Activated naive CD4-positive, alpha-beta T cell treated with anti-CD3 and anti-CD28 coated beads, Interleukin-2, amount 50 U/mL, for 16 hours (primary cell): ENCODE measurements at places on chromosomes 5 and 9.

DNA sequence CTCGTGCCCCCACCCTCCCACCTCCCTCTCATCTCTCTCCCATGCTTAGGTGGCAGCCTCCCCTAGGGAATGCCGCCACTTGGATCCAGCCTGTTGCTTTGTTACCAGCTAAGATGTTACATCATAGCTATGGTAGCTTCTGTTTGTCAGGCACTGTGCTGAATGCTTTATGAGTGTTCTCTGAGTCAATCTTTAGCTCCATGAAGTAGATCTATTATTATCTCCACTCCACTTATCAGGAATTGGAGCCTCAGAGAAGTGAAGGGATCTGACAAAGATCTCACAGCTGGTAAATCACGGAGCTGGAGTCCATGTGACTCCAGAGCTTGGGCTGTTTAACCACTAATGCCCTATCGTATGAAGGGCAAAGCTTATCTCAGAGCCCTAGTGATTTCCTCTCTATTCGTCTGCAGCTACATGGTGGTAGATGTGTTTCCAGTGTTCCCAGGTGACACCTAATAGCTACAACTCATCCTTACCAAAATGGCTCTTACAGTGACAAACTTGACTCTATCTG lies 54.1 kb downstream of the GARNL3 start:
- no peak for DNase-seq

GRCh38 chr5:1507961-1508658 lies 15.7 kb downstream of the LPCAT1 start:
- DNase-seq, result peak; percentile 7

DNA sequence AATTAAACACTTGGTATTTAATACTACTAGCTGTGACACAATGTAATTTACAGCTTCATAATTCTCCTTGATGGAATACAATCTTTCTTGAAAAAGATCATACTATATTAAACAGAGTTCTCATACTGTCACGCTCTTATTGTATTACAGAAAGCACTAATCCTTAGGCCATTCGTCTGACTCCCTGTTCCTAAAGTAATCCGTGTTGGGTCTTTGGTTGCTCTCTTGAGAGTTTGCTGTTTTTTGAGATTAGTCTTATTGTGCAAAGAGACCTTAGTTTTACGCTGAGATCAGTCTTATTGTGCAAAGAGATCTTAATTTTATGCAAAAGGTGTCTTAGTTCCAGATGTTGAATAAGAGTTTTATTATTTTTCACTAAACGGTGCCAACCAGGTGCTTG lies 190.6 kb downstream of the ISL1 start:
- no peak for DNase-seq

DNA sequence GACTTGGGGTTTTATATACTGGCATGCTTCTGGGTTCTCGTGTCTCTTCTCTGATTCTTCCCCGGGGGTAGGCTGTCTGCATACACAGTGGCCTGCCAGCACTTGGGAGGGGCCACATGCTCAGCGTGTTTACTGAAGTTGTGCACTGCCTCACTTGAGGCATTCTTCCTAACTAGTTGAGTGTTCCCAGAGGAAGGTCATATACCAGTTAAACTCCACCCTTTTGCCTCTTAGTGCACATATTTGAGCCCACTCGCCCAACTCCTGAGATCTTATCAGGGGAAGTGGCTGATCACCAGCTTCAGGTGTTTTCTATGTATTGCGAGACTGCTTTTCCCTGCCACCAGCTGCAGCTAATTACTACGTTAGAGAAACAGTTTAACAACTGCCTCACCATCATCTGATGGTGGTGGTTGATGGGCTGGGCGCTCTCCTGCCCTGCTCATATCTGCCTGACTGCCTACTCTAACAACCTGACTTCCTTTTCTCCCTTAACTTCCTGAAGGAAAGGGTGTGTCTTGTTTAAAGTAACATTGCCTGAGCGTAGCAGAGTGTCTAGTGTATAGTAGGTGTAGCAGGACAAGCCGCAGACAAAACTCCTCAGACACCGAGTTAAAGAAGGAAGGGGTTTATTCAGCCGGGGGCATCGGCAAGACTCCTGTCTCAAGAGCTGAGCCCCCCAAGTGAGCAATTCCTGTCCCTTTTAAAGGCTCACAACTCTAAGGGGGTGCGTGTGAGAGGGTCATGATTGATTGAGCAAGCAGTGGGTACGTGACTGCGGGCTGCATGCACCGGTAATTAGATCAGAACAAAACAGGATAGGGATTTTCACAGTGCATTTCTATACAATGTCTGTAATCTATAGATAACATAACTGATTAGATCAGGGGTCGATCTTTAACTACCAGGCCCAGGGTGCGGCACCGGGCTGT lies 60.1 kb upstream of the CLINT1 start:
- no peak for DNase-seq

DNA sequence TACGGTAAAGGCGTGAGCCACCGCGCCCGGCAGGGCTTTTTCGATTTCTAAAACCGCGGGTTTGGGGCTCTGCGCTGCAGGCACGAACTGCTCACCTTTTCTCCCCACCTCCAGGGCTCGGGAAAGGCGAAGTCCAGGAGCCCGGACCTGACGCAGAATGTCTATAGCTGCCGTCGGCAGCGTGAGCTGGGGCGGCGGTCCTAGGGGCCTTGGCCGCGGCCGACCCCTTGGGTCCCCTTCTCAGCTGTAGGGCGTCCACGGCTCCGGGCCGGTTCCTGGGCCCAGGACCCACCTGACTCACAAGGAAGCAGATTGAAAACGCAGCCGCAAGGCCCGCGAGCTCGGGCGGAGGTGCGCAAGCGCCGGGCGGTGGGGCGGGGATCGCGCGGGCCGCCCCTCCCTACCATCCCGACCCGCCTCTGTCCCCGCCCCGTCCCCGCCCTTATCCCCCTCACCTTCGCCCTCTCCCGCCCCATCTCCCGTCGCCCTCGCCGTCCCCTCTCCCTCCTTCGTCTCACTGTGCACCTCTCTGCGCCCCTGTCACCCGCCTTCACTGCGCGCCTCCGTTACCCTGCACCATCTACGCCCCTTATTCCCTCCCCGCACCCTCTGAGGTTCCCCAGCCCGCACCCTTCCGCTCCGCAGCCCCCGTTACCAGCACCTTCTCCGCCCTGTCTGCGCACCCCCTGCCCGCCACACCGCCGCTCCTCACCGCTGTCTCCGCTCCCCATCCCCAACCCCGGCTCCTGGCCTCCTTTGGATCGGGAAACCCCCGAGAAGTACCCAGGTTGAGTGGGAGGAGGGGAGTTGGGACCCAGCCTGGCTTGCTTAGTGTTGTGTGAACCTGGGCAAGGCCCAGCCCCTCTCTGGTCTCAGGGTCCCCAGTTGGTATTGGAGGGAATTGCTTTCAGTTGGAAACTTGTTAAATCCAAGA lies at the start of gene HDHD3:
Gene HDHD3, minus strand, starts transcription at position 353 of the 934 bp plus-strand sequence. CDS start 2,632 bp downstream, outside the sequence.
- DNase-seq, result peak; percentile 72

GRCh38 chr5:150024346-150024984 lies 23.9 kb downstream of the HMGXB3 start:
- no peak for DNase-seq

DNA sequence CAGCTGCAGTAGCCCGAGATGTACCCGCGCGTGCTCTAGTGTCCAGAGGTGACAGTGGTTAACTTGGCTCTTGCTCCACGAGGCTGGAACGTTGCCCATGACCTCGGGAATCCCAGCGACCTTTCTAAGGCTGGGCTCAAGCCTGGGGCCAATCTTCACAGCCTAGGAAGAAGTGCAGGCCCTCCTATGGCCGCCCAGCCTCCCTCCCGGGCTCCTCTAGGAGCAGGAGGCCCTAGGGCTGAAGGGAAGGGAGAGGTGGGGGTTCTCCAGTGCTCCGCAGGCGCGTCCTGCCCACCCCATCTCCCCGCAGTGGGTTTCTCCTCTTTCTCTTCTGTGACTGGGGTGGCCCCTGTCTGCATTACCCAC lies 13.3 kb downstream of the NR2F1 start:
- no peak for DNase-seq

GRCh38 chr5:145588113-145588512 lies 247.0 kb downstream of the PRELID2 start:
- no peak for DNase-seq

DNA sequence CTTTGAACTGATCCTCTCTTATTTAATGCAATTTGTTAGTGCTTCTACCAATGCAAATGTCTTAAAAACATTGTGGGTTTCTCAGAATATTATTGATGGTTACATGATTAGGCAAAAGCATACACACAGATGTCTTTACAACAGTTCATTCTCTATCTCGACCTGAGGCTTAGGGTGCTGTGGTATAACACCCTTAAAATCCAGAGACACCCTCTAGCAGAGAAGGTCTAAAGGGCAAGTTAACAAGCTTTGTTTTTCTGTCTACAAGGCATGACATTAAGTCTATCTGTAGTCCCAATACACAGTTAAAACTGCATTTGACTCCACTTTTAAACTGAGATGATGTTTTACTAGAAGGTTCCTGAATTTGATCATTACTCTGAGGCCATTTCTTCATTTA lies 518.7 kb upstream of the MEF2C start:
- no peak for DNase-seq

- no peak for DNase-seq
These were observed 49.6 kb upstream of the ADRB2 start for GRCh38 chr5:148776780-148777179.

- no peak for DNase-seq
These were observed 241.5 kb downstream of the NR3C1 start for GRCh38 chr5:143161885-143162540.
